ENCODE measurements at places on chromosomes 2 and 18. TPM values are rescaled to one million over a fixed set of nuclear protein-coding genes. Genes with fewer than 3 reads are reported as not detected.

Gene PMS1
- 26.4 TPM for total RNA-seq

Gene NYAP2
- total RNA-seq = not detected

Gene TTN
- total RNA-seq = 0.66 TPM

Gene TUBA4B
- total RNA-seq = not detected

Gene STARD6
- total RNA-seq = not detected

Gene KCNIP3
- 0.47 TPM for total RNA-seq

Gene STAT1
- 62.1 TPM for total RNA-seq

Gene LONRF2
- total RNA-seq = under 0.01 TPM

All from endothelial cell of coronary artery (primary cell).